Myocyte (in vitro differentiated cells): ENCODE measurements at places on chromosomes 16 and 17. TPM values are rescaled to one million over a fixed set of nuclear protein-coding genes. Genes with fewer than 3 reads are reported as not detected.

Gene CACNA1H
- 0.16 and 0.21 TPM in 2 replicates for total RNA-seq

Gene KREMEN2
- 10.4 and 17.8 TPM in 2 replicates for total RNA-seq

Gene TNFSF12
- total RNA-seq = 7.4 and 8.6 TPM in 2 replicates

Gene TVP23A
- not detected in 2 replicates for total RNA-seq
